Cardiac muscle cell (in vitro differentiated cells and primary cell): ENCODE measurements at places on chromosomes 2 and 18.

- H3K36me3 ChIP-seq, result no peaks in the 10 kb centered on the region
- H3K27me3 ChIP-seq, result no peaks in the 10 kb centered on the region
- peak overlapping the region; percentile 48 for H3K4me3 ChIP-seq
These were observed 810 bp upstream of the RBFA start for GRCh38 chr18:80033181-80034067.

- DNase-seq, result no peak
- no peak overlapping the region for H3K27ac ChIP-seq
- H3K27me3 ChIP-seq, result no peaks in the 10 kb centered on the region
- H3K36me3 ChIP-seq, result no peaks in the 10 kb centered on the region
- H3K4me1 ChIP-seq, result no peaks in the 10 kb centered on the region
- H3K4me3 ChIP-seq, result no peak overlapping the region
These were observed 110.7 kb upstream of the TANK start for GRCh38 chr2:161049559-161049958.

DNA sequence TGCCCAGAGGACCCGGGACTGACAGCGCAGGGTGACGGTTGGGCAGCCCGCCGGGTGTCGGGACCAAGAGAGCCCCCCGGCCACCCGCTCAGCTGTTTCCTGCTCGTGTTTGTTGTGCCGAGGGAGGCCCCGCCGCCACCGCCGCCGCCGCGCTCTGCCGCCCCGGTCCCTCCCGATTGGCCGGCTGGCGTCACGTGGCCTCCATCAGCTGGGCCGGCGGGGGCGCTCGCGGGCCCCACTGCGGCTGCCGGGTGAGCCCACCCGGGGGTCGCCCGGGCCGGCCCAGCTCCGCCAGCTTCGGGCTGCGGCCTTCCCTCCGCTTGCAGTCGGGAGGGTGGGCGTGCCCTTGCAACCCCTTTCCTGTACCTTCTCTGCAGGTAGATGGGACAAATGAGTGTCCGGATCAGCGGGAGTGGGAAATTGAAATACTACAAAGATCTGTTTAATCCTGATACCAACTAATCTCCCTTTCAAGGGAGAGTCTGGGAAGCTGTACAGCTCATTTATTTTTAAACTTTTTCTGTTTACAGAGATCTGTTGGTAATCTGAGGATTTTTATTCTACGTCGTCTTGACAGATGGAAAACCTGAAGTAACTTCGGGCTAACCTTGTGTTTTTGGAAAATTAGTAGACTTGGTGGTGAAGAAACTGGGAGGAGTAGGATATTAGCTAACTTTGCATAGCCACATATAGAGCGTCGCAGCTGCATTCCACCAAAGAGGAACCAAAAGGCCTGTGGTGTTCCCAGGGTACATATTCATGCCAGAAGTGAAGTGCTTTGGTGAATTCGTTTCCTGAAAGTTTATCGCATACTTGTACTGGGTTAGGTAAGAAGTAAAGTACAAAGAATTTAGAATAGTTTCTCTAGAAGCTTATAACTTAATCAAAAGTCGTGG is 1.2 kb downstream of the YPEL5 start:
- peak overlapping the region; percentile 70 for H3K4me3 ChIP-seq
- H3K36me3 ChIP-seq, result peaks cover 4% of the 10 kb centered on the region
- H3K27me3 ChIP-seq, result no peaks in the 10 kb centered on the region
- H3K4me1 ChIP-seq, result peaks cover 39% of the 10 kb centered on the region
- DNase-seq, result peak; percentile 91

DNA sequence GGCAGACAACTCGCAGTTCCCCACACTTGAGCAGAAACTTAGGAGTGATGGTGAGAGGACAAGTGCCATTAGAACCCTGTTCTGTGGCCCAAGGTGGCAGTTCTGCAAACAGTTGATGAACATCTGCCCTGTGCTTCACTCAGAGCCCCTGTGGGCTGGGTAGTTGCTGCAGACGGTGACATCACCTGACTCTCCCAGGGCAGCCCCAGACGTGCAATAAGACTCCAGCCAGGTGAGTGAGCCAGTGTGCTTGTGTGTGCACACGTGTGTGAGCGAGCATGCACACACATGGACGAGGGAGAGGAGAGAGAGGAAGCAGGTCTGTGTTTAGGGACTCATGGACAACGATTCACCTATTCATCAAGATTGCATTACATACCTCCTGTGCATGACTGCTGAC is 136.0 kb upstream of the GLI2 start:
- no peak for DNase-seq
- H3K4me3 ChIP-seq, result no peak overlapping the region
- H3K27ac ChIP-seq, result no peak overlapping the region
- peaks cover 30% of the 10 kb centered on the region for H3K27me3 ChIP-seq
- H3K36me3 ChIP-seq, result no peaks in the 10 kb centered on the region
